NCI-H1694 (cell line): ENCODE measurements at places on chromosomes 1 and 21.

GRCh38 chr1:125064481-125064880 is 3879.7 kb downstream of the SRGAP2C start:
- no peak for DNase-seq

- no peak for DNase-seq
Observed at GRCh38 chr1:19734472-19734999, 65.2 kb downstream of the TMCO4 start.

DNA sequence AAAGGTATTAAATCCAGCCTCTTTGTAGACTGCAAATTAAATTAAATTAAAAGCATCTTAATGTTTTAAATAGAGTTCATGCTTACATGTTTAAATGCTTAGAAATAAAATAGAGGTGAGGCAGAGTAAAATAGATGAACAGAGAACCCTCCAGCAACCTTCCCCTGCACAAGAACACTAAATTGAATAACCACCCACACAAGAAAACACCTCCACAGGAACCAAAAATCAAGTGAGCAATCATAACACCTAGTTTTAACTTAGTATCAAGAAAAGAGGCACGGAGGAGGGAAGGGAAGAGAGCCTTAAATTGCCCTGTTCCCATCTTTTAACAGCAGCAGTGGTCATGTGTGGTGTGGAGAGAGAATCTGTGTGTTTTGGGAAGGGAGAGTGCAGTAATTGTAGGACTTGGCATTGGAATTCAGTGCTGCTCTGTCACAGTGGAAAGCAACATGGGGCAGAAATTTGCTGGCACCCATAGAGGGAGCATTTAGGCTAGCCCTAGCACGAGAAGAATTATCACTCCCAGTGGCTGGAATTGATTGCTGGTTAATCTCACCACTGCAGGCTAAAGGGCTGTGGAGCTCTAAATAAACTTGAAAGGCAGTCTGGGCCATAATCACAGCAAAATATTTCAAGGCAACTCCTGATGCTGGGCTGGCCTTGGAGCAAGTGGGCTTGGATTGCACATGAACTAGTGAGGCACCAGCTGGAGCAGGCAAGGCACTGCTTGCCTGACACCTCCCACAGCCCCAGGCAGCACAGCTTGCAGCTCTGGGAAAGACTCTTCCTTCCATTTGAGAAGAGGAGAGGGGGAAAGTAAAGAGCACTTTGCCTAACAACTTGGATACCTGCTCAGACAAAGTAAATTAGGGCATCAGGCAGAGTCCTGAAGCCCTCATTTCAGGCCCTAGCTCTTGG is 1478.8 kb downstream of the NCAM2 start:
- DNase-seq: peak; percentile 25

DNA sequence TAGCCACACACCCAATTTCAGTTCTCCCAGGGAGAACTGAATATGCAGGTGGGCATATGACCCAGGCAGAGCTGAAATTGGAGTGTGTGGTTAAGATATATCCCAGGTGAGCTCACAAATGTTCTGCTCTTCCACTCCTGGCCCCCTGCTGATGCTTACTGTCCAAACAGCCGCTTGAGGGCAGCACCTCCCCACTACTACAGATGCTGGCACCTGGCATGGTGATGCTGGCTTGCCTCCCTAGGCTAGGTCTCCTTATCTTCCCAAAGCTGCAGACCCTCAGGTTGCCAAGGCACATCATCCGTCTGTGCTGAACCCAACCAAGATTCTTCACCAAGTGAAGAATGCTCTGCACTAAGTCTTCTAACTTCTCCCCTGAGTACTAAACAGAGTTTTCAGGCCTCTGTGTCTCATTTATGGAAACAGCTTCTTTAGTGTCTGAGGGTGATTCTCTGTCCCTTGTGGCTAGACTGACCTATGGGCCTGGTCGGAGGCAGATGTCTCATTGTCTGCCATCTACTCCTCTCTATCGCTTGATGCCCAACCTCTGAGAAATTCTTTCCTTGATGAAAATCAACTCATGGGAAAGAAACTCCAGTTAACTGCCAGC is 27.2 kb downstream of the XCL1 start:
- peak; percentile 79 for DNase-seq

- no peak for DNase-seq
Observed at GRCh38 chr1:215475796-215476481, 91.2 kb upstream of the KCTD3 start.

DNA sequence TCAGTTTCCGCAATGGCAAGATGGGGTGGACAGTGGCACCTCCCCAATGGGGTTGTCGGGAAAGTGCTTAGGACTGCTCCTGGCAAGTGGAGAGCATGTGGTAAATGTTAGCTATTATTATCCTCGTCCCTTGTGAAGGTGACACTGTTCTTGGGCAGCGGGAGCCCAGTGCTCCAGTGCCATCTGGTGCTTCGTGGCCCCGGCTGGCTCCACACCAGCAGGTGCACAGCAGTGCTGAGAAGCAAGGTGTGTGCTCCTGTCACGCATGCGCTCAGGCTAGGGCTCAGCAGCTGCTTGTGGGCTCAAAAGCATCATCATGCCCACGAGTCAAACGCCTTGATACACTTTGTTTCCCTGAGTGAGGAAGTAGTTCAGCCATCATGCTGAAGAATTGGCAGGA is 24.9 kb upstream of the KCNC4 start:
- no peak for DNase-seq

GRCh38 chr1:26827106-26827604 is 667 bp downstream of the ZDHHC18 start:
- DNase-seq: no peak
